ENCODE measurements at places on chromosomes 13 and 19. TPM values are rescaled to one million over a fixed set of nuclear protein-coding genes. Genes with fewer than 3 reads are reported as not detected.
A peak's percentile ranks its signal among the peaks of the same experiment; 100 is the strongest.

GRCh38 chr13:39144941-39145533 is 106.8 kb downstream of the NHLRC3 start:
- DNase-seq = peak; percentile 84

DNA sequence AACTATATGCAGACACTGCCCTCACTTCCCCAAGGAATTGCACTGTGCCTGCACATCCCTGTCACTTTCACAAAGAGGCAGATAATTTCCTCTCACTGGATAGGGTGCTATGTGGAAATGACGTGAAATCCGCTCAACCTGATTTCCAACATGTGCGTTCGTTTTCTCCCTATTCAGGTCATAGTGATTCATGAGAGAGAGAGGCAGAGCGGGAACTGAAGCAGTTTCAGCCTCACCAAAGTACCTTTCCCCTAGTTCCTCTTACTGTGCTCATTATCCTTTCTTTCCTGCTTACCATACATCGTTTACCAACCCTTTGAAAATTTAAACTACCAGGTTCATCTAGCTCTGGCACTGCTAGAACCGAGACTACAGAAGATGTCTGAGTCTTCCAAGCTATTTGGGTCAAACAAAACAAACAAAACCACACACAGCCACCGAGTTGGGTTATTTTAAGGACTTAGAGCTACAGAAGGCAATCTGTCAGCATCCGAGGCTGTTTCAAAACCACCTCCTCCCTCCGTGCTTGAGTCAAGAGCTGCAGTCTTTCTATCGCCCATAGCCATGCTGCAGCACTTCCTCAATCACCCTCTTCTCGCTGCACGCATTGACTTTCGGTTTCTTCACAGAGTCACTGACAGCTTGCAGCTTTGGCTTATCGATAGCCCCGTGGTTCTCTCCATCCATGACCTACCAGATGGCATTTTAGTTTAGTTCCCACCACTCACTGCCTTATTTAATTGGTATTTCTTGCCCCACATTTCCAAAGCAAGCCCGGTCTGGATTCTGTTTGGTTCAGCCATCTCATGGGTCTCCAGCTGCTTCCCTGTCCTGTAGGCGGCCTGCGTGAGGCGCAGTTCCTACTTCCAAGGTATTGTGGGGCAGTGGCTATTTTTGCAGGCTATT is 1395.8 kb downstream of the EFNB2 start:
- peak; percentile 0 for DNase-seq

- peak; percentile 28 for DNase-seq
Measured at GRCh38 chr13:36819739-36820090, 693 bp downstream of the RFXAP start.

DNA sequence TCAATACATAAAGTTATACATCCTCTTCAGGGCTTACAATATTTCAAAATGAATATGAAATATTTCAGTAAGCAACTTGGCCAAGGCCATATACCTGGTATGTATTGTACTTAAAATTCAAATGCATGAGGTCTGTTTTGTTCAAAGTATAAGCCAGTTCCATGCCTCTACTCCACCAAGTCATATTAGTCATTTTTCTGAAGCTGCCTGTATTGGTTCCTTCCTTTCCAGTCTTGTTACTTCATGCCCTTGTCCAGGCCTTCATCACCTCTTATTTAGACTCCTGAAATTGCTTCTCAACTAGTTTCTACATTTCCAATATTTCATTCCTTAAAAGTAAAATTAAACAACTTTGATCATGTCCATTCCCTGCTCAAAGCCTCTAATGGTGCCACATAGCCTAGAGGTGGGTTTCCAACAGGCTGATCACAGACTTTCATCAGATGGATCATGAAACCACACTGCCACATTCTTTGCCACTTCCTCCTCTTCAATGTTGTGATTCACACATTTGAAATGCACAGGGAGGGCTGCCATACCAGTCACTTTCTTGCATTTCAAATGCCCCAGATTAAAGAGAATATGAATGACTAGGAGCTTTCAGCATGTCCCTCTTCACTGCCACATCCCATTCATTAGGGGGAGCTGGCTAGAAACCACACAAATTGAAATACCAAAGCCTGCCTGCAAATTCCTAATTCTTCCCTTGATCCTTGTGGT is 424.1 kb upstream of the DACH1 start:
- DNase-seq = peak; percentile 1

GRCh38 chr13:98022210-98022609 is 68.7 kb downstream of the IPO5 start:
- peak; percentile 31 for DNase-seq

- no peak for DNase-seq
Measured at GRCh38 chr13:47696674-47697073, 304.4 kb downstream of the SUCLA2 start.

- DNase-seq = peak; percentile 87
Measured at GRCh38 chr13:32019612-32020233, 11.9 kb upstream of the FRY start.

The RYR1 gene
- total RNA-seq = under 0.01 TPM

All from fibroblast of the aortic adventitia (primary cell).